ENCODE measurements at places on chromosomes 4 and X.
A peak's percentile ranks its signal among the peaks of the same experiment; 100 is the strongest.

DNA sequence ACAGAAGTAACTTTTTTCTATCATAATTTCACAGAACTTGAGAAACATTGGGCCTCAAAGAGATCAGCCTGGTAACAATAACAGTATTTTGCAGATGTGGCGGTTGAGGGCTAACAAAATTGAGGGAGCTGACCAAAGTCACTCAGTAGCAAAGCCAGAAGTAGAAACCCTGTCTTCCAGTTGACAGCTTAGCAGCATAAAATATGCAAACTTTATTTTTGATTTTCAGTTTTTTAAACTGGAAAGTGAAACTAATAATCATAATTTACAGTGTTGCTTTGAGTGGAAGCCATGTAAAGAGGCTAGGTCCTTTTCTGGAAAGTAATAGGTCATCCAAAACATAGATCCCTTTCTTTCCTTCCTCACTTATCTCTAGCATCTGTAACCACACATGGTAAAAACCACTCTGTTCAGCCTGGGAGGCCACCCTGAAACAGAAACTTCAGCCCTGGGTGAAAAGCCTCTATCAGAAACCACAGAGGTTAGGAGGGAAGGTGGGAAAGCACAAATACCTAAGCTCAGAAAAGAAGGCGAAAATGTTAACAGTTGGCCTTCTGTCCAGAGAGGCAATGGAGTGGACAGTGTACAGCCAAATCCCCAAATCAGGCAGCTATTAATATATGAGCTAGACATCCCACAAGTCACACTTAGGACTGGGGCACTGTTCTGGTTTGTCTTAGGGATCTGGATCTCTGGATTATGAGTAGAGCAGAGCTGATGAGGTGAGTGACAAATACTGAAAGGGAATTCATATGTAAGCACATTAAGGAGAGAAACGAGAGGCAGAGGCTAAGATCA, 61.1 kb upstream of the ARSJ start:
- no peak for DNase-seq

DNA sequence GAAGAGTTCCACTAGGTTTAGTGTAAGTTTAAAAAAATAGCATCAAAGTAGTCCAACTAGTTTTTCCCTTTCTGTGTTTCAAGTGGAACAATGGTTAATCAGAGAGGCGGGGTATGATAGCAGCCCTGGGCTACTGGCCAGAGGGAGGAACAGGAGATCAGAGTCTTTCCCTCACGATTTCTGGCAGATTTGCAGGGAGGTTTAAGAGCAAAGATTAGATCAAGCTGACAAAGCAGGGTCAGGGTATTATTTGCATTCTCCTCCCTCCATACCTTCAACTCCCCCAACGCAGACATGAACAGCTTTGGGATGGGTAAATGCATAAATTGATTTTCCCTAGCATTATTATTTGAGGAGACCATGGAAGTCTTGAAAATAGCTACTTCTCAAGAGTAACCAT, 277.6 kb upstream of the DIAPH2 start:
- DNase-seq, result no peak

DNA sequence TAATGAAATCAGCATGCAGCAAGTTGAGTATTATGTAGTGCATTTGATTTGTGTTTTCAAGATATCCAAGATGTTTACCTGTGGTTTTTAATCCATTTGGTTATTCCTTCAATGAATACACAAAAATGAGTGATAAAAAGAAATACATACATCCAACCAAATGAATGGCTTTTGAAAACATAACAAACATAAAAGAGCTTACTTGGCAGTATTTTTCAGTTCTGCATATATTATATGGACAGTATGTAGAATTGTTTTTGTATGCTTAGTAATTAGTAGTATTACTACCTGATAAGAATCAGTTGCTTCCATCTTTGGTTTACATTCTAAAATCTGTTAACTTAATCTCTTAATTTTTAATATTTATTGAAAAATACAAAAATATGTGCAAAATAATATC, 908.9 kb upstream of the AGA start:
- no peak for DNase-seq

- no peak for DNase-seq
Observed at GRCh38 chr4:42541647-42542046, 115.3 kb downstream of the ATP8A1 start.

DNA sequence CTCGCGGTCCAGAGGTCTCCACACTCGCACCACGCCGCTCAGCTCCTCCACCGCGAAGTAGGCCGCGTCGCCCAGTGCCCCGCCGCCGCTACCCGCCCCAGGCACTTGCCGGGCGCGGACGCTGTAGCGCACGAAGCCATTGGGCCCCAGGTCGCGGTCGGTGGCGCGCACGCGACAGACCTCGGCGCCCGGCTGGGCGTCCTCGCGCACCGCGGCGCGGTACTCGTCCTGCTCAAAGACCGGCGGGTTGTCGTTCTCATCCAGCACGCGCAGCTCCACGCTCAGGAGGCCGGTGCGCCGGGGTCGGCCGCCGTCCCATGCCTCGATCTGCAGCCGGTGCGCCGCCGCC, 1.4 kb downstream of the DCHS2 start:
- DNase-seq, result no peak

- DNase-seq, result no peak
Observed at GRCh38 chrX:27008486-27008885, 454.7 kb downstream of the PPP4R3C start.

DNA sequence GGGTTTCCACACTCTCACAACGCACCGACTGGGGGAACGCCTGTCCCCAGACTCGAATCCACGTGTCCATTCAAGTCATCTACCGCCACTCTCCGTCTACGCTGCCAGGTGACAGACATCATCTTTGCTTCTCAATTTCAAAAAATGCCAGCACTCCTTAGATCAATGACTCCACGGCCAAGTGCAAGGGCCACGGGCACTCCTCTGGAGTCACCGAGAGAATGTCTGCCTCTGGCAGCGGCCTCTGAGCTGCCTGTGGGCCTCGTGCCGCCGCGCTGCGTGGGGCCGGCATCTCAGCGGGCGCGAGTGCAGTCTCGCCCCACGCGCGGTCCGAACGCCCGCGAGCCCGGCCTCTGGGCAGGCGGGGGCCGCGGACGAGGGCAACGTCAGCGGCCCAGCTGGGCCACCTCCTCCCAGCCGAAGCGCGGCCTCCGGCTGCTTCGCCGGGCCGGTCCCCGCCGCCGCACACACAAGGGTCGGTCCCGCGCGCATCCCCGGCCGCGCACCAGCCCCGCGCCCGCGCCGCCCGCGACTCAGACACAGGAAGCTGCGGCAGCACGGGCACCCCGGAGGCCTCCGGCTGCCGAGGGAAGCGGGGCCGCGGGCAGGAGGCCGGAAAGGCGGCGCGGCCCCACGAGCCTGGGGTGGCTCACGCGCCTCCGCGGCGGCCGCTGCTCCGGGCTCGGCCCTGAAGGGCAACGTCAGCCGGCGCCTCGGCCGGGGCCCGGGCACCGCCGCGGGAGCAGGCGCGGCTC, 450 bp downstream of the ACSL1 start:
- peak; percentile 38 for DNase-seq

- DNase-seq, result no peak
Observed at GRCh38 chr4:187996502-187997177, 1.1 kb downstream of the ZFP42 start.

DNA sequence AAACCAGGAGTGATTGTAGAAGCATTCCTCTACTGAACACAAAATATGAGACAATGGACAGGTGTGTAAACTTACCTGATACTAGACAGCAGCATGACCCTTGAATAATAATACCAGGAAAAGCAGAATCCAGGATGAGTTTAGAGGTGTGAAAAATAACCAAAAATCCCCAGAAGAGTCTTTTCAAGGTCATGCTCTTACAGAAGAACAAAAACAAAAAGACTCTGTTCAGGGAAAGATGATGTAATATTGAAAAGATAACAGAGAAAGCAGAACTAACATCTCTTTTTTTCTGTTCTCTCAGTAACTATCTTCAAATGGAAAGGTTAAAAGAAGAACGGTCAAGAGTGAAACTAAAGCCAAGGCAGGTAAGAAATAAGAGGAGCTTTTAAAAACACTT, 14.0 kb upstream of the ARHGAP10 start:
- DNase-seq, result no peak

- no peak for DNase-seq
Observed at GRCh38 chr4:136922066-136922465, 610.2 kb downstream of the PCDH18 start.

GRCh38 chr4:2886161-2886560, 42.5 kb downstream of the ADD1 start:
- DNase-seq, result no peak

GRCh38 chr4:169582203-169582602, 30.2 kb downstream of the NEK1 start:
- DNase-seq, result no peak

DNA sequence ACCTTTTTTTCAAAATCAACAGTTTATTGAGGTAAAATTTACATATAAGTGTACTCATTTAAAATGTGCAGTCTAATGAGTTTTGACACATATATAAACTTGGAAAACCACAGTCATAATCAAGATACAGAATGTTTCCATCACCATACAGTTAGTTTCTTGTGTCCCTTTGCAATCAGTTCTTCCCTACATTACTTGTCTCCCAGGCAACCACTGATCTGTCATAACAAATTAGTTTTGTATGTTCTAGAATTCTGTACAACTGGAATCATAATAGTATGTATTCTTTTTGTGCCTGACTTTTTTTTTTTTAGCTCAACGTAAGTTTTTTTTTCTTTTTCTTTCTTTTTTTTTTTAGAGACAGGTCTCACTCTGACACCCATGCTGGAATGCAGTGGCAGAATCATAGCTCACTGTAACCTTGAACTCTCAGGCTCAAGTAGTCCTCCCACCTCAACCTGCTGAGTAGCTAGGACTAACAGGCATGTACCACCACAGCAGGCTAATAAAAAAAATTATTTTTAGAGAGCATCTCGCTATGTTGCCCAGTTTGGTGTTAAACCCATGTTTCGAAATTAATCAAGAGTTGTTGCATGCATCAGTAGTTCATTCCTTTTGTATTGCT, 26.9 kb downstream of the ARFIP1 start:
- no peak for DNase-seq

GRCh38 chr4:70196857-70197256, 1.3 kb downstream of the ODAM start:
- DNase-seq, result no peak

DNA sequence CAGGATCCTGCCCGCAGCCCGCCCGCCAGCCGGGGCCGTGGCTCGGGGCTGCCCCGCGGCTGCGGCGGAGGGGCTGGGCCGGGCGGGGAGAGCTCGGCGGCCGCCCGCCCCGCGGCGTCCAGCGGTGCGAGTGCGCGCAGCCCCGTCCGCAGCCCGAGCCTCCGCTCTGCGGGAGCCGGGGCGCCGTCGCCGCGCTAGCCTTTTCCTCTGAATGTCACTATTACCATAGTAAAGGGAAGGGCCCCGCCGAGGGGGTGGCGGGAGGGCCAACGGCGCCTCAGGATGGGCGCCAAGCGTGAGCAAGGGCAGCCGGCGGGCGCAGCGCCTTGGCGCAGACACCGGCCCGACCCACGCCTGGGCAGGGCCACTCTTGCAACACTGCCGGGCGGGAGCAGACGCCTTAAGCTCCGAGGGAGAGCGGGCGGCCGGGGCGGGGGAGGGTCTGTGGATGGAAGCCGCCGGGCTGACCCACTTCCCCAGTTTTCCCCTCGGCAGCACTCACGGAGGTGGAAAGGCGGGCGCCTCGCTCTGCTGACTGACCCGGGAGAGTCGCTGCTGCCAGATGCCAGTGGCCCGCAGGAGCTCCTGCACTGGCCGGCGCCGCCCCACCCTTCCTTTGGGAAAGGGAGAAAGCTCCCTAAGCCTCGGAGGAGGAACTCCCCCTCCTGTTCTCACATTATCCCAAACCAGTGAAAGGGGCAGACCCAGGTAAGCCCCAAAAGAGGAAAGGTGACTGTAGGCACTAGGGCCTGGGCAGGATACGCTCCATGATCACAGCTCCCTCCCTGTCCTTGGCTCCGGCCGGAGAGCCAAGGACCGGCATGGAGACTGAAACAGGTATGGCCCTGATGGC, 329.4 kb downstream of the HNRNPD start:
- DNase-seq, result no peak

DNA sequence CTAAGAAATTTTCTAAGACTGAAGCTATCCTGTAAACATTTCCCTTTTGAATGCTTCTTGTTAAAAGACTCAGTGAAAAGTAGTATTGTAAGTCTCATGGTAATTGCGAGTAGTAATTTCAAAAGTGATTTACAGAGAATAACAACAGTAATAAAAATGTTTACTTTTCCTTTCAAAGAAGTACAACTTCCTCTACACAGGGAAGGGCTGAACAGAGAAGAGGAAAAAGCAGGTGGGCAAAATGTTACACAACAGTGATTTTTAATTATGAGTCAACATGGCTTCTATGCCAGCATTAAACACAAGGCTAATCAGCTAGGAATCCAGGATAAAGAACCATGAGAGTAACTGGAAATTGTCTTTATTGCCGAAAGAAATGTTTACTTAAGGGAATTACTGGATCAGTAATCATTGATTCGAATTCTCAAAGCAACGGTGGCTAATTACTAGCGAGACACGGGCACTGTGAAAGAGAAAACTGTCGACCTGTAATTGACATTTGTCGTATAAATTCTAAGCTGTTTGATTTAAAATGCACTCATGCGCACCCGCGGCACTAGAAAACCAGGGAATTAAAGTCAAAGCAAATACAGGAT, 15.4 kb downstream of the UTP3 start:
- DNase-seq, result no peak

GRCh38 chrX:18607966-18608365, 63.9 kb downstream of the RS1 start:
- no peak for DNase-seq

GRCh38 chr4:177220376-177220775, 89.3 kb upstream of the NEIL3 start:
- DNase-seq, result no peak

GRCh38 chrX:8845469-8845868, 44.3 kb upstream of the FAM9A start:
- no peak for DNase-seq

DNA sequence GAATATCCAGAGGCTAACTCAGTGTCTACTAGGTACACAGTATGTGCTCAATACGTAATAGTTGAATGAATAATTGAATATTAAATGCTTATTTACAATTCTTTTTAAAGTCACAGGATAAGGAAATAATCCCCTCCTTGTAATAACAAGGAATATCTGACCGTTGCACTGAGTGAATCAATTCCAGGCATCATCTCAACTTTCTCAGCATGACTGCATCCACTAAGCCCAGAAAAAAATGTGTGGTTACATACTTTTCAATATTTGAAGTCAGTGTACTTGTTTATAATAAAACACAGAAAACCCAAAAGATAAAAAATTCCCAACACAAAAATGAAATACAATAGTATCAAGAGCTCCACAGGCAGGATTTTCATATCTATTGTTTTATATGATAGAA, 105.4 kb downstream of the TMEM144 start:
- DNase-seq, result no peak

DNA sequence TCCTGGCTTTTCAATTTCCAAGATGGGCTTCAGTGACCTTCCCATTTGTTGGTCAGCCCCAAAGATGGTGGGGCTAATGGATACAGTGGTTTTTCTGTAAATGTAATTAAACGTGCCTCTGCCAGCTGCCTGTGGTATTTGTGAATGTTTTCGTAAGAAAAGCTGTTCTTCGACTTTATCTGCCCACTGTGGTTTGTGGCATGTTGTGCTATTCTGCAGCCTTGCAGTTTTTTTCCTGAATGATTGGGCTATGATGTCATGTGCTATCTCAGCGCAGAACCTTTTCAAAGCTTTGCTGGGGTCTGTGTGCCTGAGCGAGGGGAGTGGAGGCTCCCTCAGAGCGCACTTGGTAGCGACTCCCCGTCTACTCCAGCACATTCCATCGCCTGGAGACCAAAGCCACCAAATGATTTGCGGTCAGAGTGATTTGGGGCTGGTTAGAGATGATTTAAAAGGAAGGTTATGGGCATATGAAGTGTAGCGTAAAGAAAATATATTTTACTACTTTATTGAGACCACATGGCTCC, 137.5 kb downstream of the PALLD start:
- no peak for DNase-seq

All from activated gamma-delta T cell treated with Interleukin-2 at 50 U/mL for 16 hours (primary cell).